ENCODE measurements at places on chromosomes 6 and 20. TPM values are rescaled to one million over a fixed set of nuclear protein-coding genes. Genes with fewer than 3 reads are reported as not detected.

The DZANK1 gene
- 2.8 TPM for total RNA-seq

The KCNK15 gene
- 0.96 TPM for total RNA-seq

The PRSS35 gene
- 0.08 TPM for total RNA-seq

The SLC13A3 gene
- total RNA-seq, result 0.13 TPM

The CLDN20 gene
- total RNA-seq, result not detected

The OR12D3 gene
- total RNA-seq, result not detected

The PGBD1 gene
- total RNA-seq, result 4.8 TPM

The ELOVL5 gene
- total RNA-seq, result 77.9 TPM

The BMP2 gene
- total RNA-seq, result 0.64 TPM

The TCF21 gene
- 0.09 TPM for total RNA-seq

The SYTL3 gene
- 0.88 TPM for total RNA-seq

The SNRPB gene
- 866 TPM for total RNA-seq

The XKR7 gene
- total RNA-seq, result not detected

The FILIP1 gene
- 0.19 TPM for total RNA-seq

The FABP7 gene
- not detected for total RNA-seq

The TRIM31 gene
- 1.7 TPM for total RNA-seq

The TRIM40 gene
- total RNA-seq, result not detected

The SPDEF gene
- 2.7 TPM for total RNA-seq

The RIMS1 gene
- not detected for total RNA-seq

The ID1 gene
- total RNA-seq, result 288 TPM

The DEF6 gene
- total RNA-seq, result 0.05 TPM

The GUCA1A gene
- total RNA-seq, result not detected

The ADAM33 gene
- 0.06 TPM for total RNA-seq

The HDGFL1 gene
- not detected for total RNA-seq

The CGA gene
- 0.29 TPM for total RNA-seq

The CST5 gene
- total RNA-seq, result not detected

The ZSWIM3 gene
- total RNA-seq, result 1.6 TPM

The HAO1 gene
- not detected for total RNA-seq

The CLPSL2 gene
- total RNA-seq, result 1.4 TPM

The MYLK2 gene
- total RNA-seq, result 0.84 TPM

The RIPPLY2 gene
- 0.84 TPM for total RNA-seq

The HRH3 gene
- not detected for total RNA-seq

The BNIP5 gene
- not detected for total RNA-seq

The TMEM200A gene
- 0.08 TPM for total RNA-seq

The AGER gene
- total RNA-seq, result 1.5 TPM

The MOCS1 gene
- total RNA-seq, result 1.6 TPM

The PKHD1 gene
- total RNA-seq, result not detected

The PNLDC1 gene
- not detected for total RNA-seq

The OSER1 gene
- 49.2 TPM for total RNA-seq

The SLC52A3 gene
- total RNA-seq, result 0.55 TPM

The DEFB123 gene
- total RNA-seq, result not detected

The HLA-DQB1 gene
- not detected for total RNA-seq

The ALDH5A1 gene
- total RNA-seq, result 8.3 TPM

The CLIC5 gene
- not detected for total RNA-seq

The ADGRF5 gene
- not detected for total RNA-seq

The SAMHD1 gene
- total RNA-seq, result 8.3 TPM

The HS3ST5 gene
- not detected for total RNA-seq

The CCM2L gene
- 0.56 TPM for total RNA-seq

The GRM1 gene
- total RNA-seq, result 0.07 TPM

The ADTRP gene
- 1.0 TPM for total RNA-seq

The KHDC1 gene
- total RNA-seq, result 3.5 TPM

The MLIP gene
- total RNA-seq, result not detected

The C6orf163 gene
- 0.36 TPM for total RNA-seq

The HSD17B8 gene
- total RNA-seq, result 15.5 TPM

Measured in A549 treated with RU486 at 1 μM for 4 hours (cell line).